NCI-H1417 (cell line): ENCODE measurements at places on chromosomes 4 and X.

- DNase-seq, result no peak
These were observed 97.5 kb downstream of the FANCB start for GRCh38 chrX:14775416-14775815.

DNA sequence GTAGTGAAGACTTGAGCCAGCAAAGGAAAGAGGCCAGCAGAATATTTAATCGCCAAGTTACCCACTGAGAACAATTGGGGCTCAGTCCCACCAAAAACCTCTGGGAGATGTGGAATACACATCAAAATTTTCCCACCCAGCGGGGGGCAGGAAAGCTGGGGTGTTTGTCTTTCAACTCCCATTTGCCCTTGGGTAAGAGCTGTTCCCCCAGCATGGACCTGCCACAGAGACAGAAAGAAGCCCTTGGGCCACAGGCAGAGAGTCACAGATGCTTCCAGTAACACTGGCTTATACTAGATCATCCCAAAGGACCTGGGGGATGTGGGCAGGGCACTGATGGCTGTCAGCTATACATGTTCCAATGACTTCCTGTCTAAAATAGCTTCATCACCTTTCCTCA is 18.9 kb upstream of the FBXW7 start:
- DNase-seq, result no peak

DNA sequence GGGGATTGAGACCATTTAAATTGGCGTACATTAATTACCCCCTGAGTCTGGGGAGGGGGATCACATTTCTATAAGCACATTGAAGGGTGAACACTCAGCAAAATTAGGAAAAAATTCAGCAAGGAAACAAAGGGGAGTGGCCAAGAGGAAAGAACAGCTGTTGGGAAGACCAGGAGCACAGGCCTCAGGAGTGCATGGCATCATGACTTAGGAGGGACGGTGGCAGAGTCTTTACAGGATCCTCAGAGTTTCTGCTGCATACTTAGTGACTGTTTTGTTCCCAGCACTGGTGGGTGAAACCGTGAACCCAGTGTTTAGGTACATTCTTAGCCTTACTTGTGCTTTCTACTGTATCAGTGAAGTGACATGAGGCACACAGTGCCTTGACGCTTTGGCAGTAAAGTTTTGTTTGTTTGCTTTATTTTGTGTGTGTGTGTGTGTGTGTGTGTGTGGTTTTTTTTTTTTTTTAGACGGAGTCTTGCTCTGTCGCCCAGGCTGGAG is 121.3 kb downstream of the CBR4 start:
- no peak for DNase-seq

DNA sequence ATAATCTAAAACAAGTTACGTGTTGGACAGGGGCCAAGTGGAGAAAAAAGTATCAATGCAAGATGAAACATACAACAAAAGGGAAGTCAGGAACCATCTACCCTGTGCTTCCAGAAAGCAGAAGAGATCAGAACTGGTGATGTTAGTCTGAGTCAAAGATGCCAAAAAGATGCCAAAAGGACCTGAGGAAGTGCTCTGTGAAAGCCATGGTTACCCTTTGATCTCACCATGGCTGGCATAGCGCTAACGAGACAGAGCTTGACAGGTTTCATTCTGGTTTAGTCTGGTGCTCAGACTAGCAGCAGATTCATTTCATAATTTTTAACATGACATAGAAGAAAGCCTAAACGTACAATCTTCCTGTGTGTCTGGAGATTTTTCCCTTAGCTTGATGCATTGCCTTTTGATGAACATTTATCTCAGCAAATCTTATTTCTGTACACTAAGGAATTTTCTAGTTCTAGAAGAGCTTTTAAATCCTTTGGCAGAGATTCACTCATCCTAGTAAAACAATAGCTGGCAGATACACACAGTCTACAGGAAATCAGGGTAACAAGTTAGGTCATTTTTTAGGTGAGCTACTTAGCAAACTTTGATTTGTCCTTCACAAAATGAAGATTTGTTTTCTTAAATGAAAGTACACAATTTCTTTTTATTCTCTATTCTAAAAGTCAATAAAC is 87.7 kb downstream of the COL25A1 start:
- no peak for DNase-seq

DNA sequence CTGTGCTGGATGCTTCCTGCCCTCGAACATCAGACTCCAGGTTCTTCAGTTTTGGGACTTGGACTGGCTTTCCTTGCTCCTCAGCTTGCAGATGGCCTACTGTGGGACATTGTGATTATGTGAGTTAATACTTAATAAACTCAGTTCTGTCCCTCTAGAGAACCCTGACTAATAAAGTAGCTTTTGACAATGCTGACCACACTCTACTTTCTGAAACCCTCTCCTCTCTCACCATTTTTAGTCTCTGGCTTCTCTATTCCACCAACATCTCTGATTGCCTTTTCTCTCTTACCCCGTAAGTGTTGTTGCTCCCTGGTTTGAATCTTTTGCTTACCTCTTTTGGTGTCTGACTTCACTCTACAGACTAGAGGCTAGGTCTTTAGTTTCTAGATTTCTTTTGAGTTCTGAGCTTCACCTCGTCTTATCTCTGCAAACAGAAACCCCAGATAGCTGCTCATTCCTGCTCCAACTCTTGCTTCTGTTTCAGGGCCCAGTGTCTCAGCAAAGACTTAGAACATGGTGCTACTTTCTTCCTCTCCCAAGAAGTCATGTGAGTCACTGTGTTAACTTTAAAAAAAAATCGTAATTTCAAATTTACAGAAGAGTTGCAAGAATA is 11.4 kb downstream of the TMSB4X start:
- no peak for DNase-seq

DNA sequence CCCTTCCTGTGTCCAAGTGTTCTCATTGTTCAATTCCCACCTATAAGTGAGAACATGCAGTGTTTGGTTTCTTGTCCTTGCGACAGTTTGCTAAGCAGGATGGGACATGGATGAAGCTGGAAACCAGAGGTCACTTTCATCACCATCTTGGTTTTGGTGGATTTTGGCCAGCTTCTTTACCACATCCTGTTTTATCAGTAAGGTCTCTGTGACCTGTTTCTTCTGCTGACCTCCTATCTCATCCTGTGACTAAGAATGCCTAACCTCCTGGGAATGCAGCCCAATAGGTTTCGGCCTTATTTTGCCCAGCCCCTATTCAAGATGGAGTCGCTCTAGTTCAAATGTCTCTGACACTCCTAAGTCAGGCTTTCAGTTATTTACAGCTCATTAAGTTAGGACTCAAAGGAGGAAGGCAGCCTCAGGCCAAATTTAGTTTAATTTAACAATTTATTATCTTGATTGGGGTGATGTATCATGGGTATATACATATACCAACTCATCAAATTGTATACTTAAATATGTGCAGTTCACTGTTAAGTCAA is 169.9 kb upstream of the NDP start:
- no peak for DNase-seq

DNA sequence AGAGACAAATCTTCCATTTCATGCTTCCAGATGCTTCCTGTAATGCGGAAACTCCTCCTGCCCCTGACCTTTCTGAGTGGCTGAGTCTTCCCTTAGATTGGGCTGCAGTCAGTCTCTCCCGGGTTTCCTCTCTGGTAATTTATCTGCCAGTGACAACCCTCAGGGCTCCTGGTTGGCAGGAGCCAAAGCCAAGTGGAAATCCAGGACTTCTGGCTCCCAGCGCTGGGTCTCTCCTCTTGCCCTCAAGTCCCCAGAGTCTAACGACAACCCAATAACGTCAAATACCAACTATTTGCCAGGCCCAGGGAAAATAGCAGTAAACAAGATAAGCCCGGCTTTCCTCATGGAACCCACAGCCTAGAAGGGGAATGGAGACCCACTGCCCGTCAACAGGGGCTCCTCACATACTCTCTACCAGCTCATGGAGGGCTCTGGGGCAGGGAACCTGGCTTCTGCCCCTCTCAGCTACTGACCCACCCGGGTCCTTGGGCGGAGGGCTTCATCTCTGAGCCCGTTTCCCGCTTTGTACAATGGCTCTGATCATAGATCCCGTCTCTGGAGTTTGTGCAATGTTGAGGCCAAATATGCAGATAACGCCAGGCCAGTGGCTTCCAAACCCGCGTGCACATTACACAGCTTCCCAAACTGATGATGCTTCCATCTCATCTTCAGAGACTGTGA is 1.1 kb upstream of the TBC1D14 start:
- DNase-seq, result no peak

DNA sequence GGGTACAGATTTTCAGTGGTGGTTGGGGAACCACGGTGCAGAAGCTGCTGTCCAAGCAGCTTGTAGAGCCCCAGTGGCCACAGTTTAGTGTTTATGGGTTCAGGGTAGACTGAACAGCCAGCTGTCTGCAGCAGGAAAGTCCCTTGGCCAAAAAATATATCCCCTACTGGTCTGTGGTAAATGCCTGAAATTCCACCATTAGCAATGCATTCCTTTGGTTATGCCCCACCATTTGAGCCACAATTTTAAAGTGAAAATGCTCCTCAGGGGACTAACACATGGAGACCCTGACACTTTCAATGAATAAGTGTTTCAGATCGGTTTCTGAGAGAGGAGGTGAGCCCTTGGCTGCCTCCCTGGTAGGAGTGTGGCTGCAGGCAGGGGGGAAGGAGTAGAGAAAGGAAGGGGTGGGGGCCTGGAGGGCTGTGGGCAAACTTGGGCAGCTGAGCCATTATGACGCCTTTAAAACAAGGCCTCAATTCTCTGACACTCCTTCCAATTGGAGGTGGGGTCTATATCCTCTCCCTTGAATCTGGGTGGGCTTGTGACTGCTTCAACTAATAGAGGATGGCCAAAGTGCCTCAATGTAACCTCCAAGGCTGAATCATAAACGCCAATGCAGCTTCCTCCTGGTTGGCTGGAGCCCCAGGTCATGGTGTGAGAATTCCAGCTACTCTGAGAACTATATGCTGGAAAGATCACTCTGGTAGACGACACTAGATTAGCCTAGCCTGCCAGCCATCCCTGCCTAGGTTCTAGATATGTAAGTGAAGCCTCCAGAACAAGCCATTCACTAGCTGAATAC is 75.8 kb upstream of the ATP6AP2 start:
- no peak for DNase-seq

DNA sequence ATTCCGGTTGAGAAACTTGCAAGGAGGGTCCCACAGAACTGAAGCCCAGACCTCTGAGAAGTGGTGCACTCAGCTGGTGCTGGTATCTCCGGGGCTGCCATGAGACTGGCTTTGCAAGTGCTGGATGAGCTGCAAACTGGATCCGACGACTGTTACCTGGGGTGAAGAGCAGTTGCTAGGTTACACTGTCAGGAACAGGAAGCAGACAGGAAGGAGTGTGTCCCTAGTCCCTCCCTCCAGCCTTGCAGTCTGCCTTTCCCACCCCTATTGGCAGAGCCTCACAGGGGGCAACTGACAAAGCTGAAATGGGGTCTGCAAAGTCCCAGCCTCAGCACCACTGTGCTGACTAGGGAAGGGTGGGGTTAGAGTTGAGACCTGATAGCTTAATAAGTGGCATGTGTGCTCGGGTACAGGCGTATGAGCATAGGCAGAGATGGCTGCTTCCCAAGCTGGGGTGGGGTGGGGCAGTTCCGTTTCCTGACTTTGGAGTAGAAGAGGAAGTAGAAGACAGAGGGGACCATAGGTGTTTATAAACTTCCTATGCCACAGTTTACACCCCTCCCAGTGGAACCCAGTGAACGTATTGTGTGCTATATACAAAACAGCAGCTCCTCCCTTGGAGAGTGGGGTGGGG is 18.0 kb downstream of the PPEF1 start:
- peak; percentile 32 for DNase-seq

DNA sequence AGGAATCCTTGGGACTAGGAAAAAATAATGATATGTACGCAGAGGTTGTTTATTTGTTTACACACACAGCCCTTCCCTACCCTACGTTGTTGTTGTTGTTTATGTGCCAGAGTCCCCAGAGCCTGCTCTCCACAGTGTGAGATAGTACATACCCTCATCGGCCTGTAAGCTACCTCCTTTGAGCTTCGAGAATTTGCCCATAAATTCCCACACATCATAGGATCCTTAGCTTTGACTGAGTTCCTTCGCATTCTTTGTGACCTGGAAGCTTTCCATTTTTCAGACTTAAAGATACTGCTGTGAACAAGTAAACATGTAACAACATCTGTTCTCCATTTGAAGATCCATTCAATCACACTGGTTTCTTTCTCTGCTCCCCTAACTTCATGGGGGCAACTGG is 114.5 kb downstream of the IRF2 start:
- DNase-seq, result no peak

GRCh38 chr4:42488554-42488953 is 91.3 kb downstream of the SHISA3 start:
- no peak for DNase-seq

- no peak for DNase-seq
These were observed 418.8 kb upstream of the ZFP42 start for GRCh38 chr4:187576751-187577150.

DNA sequence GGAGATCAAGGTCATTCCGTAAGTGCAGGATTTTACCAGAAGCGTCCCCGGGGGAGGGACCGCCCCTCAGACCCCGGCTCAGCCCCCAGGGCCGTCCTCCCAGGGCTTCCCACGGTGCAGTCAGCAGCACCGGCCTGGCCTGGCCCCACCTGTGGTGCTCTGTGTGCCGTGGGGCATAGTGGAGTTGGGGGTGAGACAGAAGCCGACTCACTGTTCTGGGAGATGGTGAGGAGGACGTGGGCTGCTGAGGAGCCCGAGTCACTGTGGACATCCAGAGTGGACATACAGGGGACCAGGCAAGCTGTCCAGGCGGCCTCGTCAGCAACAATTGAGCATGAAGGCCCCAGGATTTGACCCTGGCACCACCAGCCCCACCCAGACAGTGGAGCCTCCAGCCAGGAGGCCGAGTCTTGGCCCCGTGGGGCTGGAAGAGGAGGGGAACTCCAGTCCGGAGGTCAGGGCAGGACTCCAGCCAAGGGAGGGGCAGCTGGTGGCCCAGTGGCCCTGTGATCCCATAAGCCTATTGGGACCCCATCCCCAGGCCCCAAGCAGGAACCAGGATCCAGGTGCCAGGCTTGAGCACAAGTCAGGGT is 19.1 kb downstream of the ATP5ME start:
- DNase-seq, result no peak

DNA sequence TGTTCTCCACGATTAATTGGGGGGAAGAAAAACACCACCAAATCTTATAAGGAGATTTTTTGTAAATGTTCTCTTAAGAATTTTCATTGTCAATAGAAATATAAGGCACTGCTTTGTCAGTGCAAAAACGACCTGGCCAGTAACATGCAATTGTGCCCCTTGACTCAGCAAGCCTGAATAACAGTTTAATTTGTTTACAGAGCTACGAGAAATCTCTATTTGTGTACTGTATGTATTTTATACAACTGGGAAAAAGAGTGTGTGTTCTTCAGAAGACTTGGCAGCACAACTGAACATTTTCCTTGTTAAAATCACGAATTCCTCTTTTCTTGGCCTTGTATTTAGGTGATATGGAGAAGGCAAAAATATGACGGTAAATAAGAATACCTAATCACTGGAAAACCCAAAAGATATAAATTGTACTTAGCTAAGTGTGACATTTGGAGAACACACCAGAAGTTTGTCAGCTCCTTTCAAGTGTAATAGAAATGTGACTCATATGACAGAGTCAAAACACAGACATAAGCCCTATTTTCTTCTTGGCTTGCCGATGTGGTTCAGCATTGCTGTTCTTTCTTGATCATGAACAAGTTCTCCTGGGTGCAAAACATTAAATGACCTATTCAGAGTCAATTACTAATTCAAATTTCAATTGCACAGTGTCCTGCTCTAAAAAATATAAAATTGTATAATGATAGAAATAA is 945.0 kb upstream of the INTU start:
- DNase-seq, result no peak

- DNase-seq, result no peak
These were observed 964.3 kb upstream of the GRIA3 start for GRCh38 chrX:122219735-122220134.

GRCh38 chr4:138815811-138816210 is 199.8 kb upstream of the NOCT start:
- DNase-seq, result peak; percentile 7
